Activated CD8-positive, alpha-beta memory T cell treated with anti-CD3 and anti-CD28 coated beads for 24 hours (primary cell): ENCODE measurements at places on chromosomes 6 and 20.

- peak; percentile 69 for DNase-seq
Measured at GRCh38 chr6:137076277-137077068, 31.7 kb upstream of the IL20RA start.

DNA sequence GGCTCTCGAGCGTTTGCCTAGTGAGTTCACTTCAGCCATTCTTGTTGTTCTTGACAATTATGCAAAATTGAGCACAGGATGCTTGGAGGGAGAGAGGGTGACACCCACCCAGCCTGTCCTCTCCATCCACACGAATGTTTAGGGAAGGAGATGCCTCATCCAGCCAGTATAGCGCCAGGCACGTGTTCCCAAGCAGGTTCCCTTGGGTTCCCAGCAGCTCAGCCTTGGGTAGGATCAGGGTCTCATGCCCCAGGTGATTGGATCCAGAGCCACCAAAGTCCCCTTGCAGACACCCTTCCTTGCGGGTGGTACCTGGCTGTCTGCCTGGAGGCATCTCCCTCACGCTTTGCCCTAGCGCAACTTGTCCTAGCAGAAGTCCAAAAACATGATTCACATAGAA, 394.9 kb downstream of the CDH4 start:
- DNase-seq = no peak

DNA sequence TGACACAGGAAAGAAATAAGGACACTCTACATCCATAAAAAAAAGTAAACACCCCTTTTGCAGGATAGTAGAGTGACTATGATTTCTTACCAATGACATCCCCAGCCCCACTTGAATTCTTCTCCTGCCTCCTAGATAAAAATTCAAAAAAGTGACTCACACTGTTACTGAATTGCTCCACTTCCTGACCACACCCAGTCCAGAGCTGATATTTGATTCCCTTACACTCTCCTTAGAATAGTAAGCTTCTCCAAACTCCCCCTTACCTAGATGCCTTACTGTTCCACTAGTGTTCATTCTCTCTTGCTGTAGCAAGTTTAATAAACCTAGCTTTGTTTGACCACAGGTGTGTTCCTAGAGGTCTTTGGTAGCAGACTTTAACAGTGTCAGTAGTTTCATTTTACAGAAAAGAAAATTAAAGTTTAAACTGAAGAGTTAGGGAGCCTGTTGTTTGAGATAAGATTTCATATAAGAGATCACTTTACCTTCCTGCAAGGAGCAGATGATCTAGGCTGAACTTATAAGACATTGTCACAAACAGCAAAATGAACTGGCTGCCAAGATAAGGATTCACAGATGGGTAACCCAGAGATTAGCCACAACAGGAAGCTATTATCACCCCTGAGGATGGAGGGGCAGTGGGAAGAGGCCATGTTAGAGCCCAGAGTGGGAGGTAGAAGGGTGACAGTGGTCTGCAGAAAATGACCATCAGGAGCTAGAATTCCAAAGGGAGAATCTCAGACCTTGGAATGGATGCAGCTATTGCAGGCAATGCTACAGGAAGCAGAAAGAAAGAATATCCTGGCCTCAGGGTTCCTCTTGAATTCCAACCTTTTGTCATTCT, 28.4 kb upstream of the BTN3A2 start:
- DNase-seq = no peak

- DNase-seq = no peak
Measured at GRCh38 chr6:92196325-92196724, 1223.0 kb downstream of the EPHA7 start.

- DNase-seq = no peak
Measured at GRCh38 chr20:54221353-54221752, 13.5 kb downstream of the PFDN4 start.

- DNase-seq = no peak
Measured at GRCh38 chr6:11276911-11277274, 44.4 kb upstream of the NEDD9 start.

GRCh38 chr20:35311409-35311808, 19.2 kb upstream of the FAM83C start:
- DNase-seq = no peak

DNA sequence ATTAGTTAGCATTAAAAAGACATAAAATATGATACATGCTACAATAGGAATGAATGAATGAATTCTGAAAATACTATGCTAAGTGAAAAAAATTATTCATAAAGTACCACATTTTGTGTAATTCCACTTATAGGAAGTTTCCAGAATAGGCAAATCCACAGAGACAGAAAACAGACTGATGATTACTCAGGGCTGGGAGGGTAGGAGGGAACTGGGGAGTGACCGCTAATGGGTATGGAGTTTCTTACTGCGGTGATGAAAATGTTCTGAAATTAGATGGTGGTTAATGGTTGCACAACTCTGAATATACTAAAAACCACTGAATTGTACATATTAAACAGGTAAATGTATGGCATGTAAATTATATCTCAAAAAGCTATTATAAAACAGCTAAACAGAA, 22.6 kb downstream of the FERMT1 start:
- DNase-seq = no peak

DNA sequence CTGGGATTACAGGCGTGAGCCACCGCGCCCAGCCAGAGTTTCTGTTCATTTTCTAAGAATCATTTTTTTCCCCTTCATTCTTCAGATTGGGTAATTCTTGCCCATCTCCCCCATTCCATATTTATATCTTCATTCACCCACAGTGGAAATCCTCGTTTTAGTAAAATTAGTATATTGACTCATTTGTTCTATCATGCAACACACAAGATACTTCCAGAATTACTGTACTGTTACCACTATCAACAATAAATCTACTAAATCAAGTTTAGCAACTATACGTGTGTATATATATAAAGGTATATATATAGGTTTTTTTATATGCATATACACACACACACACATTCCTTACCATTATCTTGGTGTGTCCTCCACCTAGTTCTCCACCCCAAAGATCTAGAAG, 41.2 kb upstream of the KCNG1 start:
- no peak for DNase-seq

GRCh38 chr6:46549155-46549554, 57.9 kb upstream of the RCAN2 start:
- no peak for DNase-seq

DNA sequence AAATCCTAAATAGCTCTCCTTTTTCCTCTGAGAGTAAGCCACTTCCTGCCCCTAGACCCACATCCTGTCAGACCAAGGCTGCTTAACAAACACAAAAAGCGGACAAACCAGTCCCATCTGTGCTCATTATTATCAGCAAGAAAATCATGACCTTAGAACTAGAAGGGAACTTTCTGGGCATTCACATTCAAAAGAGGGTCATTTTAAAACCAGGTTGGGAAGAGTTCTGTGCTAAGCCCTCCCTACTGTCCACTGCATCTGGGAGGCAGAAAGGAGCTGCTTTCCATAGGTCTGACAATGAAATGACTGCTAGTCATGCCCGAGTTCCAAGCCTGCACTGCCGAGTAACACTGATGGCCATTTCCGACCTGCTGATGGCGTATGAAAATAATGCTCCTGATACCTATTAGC, 15.4 kb downstream of the EZR start:
- DNase-seq = peak; percentile 60

DNA sequence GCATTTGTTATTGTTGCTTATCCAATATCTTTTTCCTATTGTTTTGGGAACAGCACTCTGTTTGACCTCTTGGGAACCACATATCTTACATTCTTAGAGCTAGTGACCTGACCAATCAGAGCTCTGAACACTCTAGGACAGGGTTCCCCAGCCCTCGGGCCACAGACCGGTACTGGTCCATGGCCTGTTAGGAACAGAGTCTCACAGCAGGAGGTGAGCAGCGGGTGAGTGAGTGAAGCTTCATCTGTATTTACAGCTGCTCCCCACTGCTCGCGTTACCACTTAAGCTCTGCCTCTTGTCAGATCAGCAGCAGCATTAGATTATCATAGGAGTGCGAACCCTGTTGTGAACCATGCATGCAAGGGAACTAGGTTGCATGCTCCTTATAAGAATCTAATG, 226.0 kb upstream of the TSHZ2 start:
- DNase-seq = no peak

DNA sequence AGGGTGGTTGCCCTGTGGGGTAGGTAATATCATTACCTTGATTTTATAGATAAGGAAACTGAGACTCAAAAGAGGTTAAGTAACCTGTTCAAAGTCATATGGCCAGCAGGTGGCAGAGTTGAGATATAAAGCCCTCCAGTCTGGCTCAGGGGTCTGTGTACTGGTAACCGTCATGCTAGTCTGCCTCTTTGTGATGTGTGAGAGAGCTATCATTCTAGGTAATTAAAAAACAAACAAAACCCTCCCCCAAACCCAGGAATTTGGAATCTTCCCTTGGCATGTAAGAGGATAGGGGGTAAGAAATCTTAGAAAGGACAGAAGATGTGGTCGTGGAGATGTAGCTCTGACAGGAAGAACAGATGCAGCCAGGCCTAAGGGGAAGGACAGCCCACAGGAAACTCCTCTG, 206.0 kb downstream of the CDC5L start:
- peak; percentile 83 for DNase-seq

DNA sequence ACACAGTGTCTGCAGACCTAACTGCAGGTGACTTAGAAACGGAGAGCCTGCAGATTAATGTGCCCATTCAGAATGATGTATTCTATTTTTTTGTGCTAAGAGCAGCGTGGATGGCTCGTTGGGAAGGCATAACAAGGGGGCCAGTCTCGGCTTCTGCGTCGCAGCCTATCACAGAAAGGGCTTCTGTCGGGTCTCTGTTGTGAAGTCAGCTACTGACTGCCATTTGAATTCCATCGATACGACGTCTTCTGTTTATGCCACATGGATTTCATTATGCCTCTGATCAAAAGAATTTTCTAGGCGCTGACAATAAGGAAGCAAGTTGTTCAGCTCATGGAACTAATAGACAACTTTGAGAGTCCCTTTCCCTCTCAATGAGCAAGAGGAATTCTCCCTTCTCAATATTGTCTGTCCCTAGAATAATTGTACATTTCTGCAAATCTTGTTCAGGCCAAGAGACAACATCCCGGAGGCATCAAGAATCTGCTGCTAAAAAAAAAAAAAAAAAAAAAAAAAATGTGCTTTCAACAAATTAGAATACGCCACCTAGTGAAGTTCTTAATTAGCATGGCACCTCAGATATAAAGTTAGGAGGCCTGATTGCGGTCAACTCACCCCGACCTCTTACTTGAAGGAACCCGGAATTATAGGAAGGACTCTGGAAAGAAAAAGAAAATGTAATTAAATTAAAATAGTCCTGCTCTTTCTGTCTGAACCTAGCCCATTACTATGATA, 223.9 kb downstream of the TSHZ2 start:
- DNase-seq = no peak

DNA sequence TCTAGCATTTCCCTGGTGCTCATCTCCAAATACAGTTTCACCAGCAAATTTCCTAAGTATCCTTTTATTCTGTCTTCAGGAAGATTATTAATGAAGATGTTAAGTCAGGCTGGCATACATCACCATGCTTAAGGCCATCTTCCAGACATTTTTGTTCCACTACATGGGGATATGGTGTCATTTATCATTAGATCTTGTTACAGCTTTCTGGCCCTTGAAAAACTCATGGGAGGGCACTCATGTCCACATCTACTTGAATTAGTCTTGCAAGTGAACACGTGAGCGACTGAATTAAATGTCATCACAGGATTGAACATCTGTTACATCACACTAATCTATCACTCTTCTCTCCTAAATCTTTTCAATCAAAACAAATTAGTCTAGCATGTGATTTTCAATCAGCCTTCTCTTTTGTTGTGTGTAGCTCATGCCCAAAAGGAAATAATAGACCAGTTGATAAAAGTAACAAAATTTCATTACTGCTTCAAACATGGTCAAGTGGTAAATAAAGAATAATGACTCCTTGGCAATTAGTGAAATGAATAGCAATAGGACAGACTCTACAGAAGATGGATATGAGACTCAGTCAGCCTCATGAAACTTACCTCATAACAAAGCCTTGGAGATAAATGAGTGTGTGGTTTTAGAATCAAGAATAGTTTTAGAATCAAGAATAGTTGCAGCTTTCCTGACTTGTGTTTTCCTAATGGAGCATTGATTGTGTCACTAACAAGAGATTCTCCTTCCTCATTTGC, 80.5 kb downstream of the MTFR2 start:
- no peak for DNase-seq

DNA sequence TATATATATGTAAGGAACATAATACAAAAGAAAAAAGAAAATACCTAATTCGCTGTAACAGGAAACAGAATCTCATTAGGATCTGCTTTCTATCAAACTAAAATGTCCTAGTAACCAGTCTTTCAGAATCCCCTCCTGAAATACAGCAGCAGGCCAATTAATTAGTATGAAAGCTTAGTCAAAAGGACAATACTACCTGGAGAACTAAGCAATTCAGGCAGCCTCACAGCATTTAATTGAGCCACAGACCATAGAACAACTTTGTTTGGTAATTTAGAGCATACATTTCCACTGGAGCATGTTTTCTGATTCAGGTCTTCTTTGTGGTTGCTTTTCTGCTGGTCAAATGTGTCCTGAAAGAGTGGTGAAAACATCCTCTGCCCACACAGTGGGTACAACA, 516.0 kb downstream of the LMBRD1 start:
- no peak for DNase-seq

- no peak for DNase-seq
Measured at GRCh38 chr20:3812259-3812681, 8.1 kb upstream of the AP5S1 start.

GRCh38 chr6:87289571-87289970, 32.8 kb upstream of the SMIM8 start:
- DNase-seq = no peak

DNA sequence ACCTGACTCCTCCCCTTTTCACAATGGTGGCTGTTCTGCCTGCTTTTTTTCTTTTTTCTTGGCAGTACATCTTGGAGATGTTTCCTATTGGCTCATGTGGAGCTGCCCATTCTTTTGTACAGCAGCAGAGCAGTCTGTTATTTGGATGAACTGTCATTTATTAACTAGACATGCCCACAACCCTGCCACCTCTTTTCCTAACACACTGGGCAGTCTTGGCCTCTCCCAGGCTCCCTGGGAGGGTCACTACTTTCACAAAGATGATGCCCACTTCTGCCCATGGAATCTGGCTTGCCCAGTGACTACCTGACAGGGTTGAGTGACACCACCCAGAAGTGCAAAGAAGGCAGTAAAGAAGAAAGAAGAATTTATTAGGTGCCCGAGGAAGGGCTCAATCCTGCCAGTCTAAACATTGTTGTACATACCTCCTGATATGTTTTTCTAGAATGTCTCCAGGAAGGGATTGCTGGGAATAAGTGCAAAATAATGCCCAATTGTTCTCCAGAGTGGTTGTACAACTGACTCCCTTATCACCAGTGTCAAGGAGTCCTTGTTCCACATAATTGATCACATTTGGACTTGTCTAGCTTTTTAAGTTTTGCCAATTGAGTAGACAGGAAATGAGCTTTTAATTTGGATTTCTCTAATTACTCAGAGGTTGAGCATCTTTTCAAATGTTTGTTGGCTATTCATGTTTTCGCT, 19.7 kb upstream of the SCRT2 start:
- DNase-seq = no peak

- peak; percentile 79 for DNase-seq
Measured at GRCh38 chr6:31356216-31356945, 598 bp downstream of the HLA-B start.

- no peak for DNase-seq
Measured at GRCh38 chr20:1423206-1423605, 30.4 kb upstream of the FKBP1A start.

GRCh38 chr20:4613184-4613583, 108.5 kb upstream of the PRND start:
- DNase-seq = no peak

GRCh38 chr20:7799862-7800261, 140.4 kb downstream of the HAO1 start:
- no peak for DNase-seq

- DNase-seq = no peak
Measured at GRCh38 chr6:47716207-47716606, 17.8 kb downstream of the ADGRF4 start.
